ENCODE measurements at places on chromosomes 5 and 9.
A peak's percentile ranks its signal among the peaks of the same experiment; 100 is the strongest.

GRCh38 chr9:20620650-20621470 lies 1.4 kb downstream of the MLLT3 start:
- peak; percentile 42 for DNase-seq

DNA sequence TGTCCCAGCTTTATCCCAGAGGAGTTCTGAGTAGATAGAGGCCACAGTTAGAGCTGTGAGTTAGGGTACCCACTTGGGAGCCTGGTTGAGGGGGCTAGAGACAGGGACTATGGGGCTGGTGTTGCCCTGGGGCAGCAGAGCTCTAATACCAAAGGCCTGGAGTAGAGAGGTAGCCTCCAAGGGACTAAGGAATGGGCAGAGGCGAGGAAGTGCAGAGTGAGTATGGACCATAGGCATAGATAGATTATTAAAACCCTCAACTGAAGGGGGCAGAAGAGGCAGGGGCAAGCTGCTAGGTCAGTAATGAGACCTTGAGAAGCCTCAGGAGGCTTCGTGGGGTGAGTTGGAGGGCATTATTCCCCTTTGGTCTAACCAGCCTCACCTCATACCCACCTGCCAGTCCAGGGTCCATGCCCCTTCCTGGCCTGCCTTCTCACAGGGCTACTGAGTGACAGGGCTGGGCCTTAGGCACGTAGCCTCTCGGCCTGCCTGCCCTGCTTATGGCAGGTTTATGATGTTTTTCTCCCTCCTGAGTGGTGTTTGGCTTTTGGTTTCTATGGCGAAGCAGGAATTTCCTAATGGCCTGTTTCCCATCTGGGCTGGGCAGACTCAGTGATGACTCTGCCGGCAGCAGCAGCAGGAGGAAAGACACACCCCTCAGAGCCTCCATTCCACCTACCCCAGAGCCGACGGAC lies 8.0 kb downstream of the PDLIM4 start:
- no peak for DNase-seq

GRCh38 chr5:53019320-53019719 lies 30.2 kb downstream of the ITGA2 start:
- no peak for DNase-seq

DNA sequence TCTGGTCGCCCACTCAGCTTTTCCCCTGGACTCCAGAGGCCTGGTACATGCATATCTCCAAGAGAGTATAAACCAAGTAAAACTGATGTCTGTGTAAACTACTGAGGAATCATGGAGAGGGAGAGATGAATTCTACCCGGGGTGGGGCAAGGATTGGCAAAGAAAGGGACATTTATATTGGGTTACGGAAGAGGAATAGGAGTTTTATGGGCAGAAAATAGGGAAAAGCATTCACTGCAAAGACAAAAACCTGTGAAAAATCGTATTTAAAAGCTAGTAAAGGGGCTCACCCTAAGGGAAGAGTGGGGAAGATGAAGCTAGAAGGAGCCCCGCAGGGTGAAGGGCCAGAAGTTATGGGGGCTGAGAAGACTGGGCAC lies 248.0 kb upstream of the KLF4 start:
- DNase-seq = no peak

DNA sequence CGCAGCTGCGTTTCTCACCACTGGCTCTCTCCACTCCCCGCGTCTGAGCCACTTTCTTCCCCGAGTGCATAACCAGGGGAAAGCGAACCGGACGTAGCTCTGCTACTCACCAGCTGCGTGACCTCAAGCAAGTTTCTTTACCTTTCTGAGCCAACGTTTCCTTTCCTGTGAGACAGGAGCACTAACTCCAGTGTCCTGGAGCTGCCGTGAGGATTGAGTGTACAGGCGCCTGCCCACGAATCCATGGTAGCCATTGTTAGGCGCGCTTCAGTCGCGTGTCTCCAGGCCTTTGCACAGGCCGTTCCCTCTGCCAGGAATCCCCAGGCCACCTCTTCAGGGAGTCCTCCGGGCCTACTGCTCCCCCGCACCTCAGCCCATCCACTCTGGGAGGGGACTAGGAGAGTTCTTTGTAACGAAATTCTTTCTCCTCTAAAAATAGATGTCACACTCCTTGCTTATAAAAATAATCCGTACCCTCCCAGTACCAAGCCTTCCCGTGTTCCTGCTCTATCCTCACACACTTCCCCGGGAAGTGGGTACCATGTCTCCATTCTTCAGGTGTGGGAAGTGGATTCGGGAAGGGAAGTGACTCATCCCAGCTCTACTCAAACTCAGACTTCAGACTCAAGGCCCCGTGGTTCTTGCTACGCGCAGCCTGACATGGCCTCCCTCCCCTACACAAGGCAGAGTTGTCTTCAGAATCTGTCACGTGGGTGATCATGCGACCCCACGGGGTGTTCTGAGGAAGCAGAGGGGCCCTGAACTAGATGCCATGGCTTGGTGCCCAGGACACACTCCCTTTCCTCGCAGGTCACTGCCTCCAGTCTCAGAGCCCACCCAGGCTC lies 16.1 kb upstream of the CRB2 start:
- DNase-seq = peak; percentile 73

DNA sequence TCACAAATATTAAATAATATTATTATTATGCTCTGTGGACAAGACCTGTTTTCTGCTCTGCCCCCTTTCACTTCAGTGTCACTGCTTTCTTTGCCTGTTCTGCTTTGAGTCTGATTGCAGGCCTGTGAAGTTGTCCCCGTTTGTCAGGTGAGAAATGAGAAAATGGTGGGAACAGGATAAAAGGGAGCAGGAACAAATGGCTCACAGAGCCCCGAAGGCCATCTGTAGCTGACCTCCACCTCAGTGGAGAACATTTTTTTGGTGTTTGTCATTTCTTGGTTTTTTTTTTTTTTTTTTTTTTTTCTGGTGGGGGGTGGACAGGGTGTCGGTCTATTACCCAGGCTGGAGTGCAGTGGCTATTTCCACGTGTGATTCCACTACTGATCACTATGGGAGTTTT lies 13.2 kb upstream of the S100Z start:
- DNase-seq = no peak
